Stimulated activated effector memory CD8-positive, alpha-beta T cell treated with anti-CD3 and anti-CD28 coated beads, Interleukin-12 subunit alpha, Interleukin-12 subunit beta, amount 100 ng/mL, for 72 hours (primary cell): ENCODE measurements at places on chromosomes 12 and 14.

- no peak for DNase-seq
Observed at GRCh38 chr14:24162093-24162492, 1.0 kb downstream of the IRF9 start.

DNA sequence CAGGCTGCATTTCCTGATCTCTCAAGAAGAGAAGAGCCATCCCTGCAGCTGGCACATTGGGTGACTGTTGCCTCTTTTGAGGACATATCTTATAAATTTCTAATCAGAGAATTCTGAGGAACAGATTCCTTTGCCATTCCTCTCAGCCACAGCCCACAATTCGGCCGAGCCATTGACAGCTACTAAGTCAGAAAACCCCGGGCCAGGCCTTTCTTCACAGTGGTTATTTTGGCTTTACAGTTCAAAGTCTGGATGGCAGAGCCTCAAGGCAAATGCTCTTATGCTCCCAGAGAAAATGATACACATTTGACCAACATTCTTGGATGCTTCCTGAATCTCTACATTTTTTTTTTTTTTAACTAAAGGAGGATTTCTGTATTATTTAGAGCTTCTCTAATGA is 138.4 kb upstream of the FRMD6 start:
- DNase-seq: no peak

GRCh38 chr12:10142976-10143589 is 13.1 kb upstream of the CLEC7A start:
- no peak for DNase-seq

- peak; percentile 65 for DNase-seq
Observed at GRCh38 chr12:125065021-125065918, at the start of gene AACS. TSS of gene AACS (plus strand) at chr12:125065435. CDS start at chr12:125065585, 150 bp downstream.

DNA sequence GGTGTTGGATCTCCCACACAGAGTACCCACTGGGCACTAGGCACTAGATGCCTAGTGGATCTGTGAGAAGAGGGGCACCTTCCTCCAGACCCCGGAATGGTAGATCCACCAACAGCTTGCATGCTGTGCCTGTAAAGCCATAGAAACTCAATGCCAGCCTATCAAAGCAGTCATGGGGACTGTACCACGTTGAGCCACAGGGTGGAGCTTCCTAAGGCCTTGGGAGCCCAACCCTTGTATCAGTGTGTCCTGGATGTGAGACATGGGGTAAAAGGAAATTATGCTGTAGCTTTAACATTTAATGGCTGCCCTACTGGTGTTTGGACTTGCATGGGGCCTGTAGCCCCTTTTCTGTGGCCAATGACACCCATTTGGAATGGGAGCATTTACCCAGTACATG is 1024.9 kb downstream of the TMEM121 start:
- no peak for DNase-seq

GRCh38 chr12:68240975-68241374 is 12.4 kb downstream of the IL22 start:
- peak; percentile 17 for DNase-seq
